Stimulated activated CD8-positive, alpha-beta memory T cell treated with anti-CD3 and anti-CD28 coated beads, Interleukin-15, amount 100 ng/mL, for 1 hour (primary cell): ENCODE measurements at places on chromosomes 2 and 18.

GRCh38 chr2:39405364-39405763 lies 31.7 kb downstream of the MAP4K3 start:
- no peak for DNase-seq

DNA sequence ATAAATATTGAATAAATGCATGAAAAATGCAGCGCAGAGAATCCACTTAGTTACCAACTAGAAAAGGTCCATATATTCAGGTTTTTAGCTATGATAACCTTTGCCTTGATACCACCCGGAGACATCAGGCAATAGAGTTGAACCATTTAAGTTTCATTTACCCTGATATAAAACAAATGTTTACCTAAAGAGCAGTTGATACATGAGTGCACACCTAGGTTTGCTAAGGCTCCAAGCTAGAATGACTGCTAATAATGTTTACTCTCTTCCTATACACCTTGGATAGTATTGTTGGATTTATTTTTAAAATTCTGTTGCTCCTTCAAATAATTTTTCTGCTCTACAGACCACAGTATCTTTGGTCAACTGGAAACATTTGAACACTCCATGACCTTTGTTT lies 1463.6 kb downstream of the LRP1B start:
- DNase-seq, result no peak

DNA sequence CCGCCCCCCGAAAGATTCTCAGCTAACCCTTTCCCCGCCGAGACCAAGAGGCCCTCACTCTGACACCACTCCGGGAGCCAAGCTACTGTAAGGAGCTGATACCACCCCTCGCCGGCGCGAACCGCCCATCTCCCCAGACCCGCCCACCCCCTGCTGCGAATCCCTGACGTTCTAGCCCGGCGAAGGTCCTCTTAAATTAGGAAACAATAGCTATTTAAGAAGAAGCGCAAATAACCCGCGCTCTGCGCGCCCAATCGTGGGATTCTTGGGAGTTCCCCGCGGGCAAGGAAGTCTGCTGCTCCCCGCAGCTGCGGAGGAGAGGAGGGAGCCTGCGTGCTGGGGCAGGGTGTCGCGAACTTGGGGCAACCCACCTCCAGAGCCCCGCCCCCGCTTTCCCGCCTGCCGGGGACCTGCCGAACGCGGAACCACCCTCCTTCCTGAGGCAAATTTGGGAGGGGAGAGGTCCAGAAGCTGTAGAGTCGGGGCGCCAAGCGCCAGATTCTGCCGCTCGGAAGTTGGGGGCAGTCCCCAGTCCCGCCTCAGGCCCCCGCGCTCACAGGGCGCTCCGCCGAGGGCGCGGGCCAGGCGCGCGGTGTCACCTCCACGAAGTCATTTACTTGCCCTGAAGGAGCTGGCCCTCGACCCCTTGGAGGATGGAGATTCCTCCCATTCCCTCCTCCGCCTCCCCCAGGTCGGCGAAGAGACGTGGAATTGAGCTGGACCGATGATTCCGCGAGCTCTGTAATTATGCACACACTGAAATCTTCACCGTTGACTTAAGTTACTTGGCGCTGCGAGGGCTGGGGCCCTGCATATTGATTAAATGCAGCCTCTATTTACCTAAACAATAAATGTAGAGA lies 8.4 kb upstream of the SP9 start:
- DNase-seq, result no peak

GRCh38 chr2:207469943-207470729 lies 59.6 kb upstream of the CREB1 start:
- DNase-seq, result no peak

DNA sequence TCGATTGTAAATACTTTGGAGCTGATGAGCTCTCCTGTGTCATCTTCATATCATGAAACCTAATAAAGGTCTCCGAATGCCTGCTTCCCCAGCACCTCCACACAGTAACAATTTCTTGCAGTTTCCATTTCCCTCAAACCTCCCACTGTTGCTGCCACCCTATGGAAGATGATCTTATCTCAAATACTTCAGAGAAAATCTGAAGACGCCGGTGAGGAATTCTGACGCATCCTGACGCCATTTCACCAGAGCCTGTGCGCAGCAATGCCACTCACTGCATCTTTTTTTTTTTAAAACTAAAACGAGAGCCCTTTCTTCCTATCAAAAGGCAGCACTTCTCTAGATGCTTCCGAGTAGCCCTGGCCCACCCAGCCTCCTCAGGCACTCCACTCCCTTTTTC lies 31.9 kb upstream of the GNAL start:
- DNase-seq, result no peak

GRCh38 chr2:136059036-136059472 lies 58.9 kb downstream of the CXCR4 start:
- DNase-seq, result no peak

DNA sequence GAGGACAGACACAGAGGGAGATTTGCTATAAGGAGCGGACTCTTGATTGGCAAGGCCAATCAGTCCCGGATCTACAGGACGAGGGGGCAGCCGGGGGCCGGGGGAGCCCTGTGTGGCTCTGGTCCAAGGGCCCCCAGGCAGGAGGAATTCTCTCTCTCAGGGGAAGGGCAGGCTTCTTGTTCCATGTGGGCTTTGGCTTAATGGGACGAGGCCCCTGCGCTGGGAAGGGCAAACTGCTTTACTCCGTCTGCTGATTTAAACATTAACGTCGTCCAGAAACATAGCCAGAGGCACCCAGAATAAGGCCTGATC lies 75.9 kb downstream of the TMEM18 start:
- no peak for DNase-seq

GRCh38 chr2:203678971-203679370 lies 27.5 kb upstream of the CD28 start:
- DNase-seq, result no peak

GRCh38 chr2:10289891-10290290 lies 12.8 kb upstream of the HPCAL1 start:
- no peak for DNase-seq

DNA sequence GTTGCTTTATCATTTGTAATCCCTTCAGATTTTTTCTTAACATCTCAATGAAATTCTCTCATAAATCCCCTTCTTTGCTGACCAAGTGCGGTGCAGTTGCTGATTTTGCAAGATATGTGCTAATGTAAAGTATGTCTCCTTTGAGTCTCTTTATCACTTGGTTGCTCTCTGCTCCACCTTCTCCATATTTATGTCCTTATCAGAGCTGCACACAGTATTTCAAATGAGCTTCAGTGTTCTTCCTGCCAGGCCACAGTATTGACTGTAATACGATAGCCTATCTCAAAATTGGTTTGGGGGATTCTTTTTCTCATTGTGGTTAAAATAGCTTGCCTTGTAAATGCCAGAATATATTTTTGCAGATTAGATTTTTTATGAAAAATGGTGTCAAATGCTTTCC lies 32.2 kb downstream of the MAIP1 start:
- DNase-seq, result no peak

DNA sequence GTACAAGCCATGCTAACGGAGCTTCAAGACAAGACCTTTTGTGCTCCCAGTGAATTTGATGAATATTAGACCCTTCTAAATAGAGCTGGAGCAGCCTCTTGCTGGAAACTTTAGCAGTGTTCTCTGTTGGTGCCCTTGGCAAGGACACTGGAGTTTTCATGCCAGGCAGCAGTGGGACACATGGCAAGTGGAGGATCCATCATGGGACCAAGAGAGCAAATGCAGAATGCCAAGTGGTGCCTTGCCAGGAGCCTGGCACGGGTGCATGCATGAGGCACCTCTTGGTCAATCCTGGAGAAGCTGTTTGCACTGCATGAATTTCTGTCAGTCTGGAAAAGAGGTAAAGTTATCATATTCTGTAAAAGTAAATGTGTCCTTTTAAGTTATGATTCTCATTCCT lies 59.1 kb downstream of the NETO1 start:
- no peak for DNase-seq

DNA sequence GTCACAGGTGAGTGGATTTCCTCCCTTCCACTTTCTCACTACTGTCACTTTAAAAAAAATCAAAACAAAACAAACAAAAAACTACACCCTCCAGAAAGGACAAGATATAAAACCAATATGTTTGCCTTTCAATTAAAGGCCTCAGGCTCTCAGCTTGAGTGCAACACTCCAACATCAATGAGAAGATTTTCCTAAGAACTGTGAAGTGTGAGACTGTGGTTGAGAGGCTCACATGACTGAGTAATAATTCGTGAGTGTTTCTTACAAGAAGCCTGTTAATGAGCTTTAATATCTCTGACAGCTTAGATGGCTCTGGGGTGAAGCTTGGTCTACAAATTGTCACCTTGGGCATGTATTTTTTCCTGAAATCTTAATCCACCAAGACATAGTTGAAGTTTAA lies 216.1 kb downstream of the ETAA1 start:
- no peak for DNase-seq

DNA sequence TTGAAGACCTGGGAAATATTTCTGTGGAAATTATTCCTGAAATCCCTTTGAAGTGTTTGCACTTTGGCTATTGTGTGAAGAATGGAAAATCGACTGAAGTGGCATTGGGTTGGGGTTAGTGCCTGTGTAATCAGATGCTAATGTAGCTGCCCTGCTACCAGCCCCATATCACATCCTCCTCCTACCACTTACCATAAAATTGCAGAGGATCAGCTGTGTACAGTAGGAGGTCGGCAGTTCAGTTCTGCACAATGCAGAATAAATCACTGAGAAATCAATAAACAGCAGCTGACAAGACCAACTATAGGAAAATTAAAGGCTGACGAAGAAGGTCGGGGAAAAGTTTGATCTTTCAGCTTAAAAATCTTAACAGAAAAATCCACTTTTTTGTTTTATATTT lies 440.9 kb downstream of the PTPRM start:
- no peak for DNase-seq

DNA sequence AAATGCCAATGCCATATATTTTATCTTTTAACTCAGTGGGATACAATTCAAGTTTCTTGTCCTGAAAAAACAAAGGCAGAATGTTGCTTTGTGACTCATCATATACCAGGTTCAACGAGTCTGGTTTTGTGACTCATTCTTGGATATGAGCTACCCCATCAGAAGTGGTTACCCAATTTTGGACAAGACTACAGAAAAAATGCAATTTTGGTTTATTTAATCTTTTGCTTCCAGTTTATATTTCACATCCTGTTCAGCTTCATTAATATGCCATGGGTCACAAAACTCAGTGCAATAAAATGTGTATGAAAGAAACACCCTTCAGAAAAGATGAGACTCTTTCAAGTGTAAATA lies 25.0 kb downstream of the FN1 start:
- no peak for DNase-seq

GRCh38 chr2:197433780-197434438 lies 919 bp downstream of the SF3B1 start:
- no peak for DNase-seq

GRCh38 chr2:130371723-130372054 lies 15.8 kb downstream of the PTPN18 start:
- no peak for DNase-seq

- no peak for DNase-seq
Measured at GRCh38 chr2:203574824-203575223, 39.7 kb upstream of the RAPH1 start.

DNA sequence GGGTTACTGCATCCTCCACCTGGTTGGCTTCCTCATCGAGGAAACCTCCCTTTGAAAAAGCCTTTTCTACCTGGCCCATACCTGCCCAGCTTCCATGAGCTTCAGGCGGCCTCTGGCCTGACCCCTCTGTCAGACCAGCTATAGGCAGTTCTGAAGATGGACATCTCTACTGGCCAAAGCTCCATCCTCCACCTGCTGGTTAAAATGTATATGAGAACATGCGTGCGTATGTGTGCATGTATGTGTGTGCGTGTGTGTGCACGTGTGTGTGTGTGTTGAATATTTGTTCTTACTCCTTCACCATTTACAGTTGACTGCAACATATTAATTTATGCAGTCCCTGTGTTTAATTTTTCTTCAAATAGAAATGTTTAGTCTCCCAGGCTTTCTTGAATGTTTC lies 642.4 kb upstream of the RAB6C start:
- no peak for DNase-seq

DNA sequence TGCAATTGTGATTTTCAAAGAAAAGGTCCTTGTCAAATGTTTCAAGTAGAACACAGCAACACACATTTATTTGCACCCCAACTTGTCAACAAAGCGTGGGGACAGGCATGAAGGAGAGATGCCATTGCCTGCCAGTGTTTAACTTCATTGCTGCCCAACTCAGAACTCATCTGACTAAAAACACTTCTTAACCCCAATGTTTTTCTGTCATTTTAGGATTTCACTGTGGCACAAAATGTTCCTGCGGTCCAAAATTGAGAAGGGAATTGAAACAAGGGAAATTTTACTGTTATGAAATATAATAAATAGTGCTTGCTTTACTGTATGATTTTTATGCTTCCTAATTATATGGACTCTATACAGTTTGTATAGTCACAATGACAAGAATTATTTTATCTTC lies 45.7 kb downstream of the PMAIP1 start:
- no peak for DNase-seq

GRCh38 chr18:60215432-60215831 lies 157.1 kb downstream of the MC4R start:
- DNase-seq, result no peak

DNA sequence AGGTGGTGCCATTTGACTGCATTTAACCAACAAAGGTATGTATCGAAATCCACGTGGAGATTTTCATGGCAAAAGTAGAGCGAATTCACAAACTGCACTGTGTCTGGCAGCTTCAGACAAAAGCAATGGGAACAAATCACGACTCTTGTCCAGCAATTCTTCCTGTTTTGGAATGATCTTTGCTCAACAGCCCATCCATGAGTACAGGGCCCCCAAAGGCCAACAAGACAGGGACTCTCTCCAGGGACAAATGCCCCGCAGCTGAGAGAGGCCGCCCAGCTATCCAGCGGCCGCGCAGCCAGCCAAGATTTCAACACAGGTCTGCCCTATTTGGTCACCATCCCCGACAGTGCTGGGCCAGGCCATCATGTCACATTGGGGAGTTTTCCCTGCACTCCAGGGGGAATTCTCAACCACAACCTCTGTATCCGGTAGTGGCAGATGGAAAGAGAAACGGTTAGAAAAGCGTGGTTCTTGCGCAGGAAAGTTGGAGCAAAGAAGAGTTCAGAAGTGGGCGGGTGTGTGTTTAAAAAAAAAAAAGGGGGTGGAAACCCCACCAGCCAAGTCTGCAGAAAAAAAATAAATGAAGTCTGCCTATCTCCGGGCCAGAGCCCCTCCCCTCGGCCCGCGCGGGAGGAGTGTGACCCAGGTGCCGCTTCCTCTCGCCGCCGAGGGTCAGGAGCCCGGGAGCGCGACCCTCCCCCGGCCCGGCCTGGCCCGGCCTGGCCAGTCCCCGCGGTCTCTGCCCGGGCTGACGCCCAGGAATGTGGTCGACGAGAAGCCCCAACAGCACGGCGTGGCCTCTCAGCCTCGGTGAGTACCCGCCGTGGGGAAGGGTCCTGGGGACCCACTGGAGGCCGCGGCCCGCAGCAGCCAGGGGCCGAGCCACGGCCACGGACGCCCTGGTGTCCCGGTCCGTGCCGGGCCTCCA lies at the start of gene GYPC:
GYPC (plus strand) TSS at position 659 of the 931 bp plus-strand sequence; CDS start at position 765, 106 bp downstream.
- no peak for DNase-seq

DNA sequence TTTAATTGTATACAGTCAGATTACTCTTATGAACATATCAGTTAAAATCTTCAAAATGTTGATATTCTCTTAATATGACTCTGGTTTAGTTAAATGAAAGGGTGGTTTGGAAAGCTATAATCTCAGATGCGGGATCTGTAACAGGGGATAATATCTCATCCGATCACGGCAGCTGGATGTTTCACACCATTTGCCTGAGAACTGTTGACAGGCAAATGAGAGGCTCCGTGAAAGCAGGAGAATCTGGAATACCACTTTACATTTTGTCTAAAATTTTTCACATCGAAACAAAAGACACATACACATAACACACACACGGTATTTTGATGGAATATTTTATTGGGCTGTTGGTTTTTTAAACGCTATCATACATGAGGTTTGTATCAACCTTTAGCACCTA lies 518.6 kb upstream of the SLC39A10 start:
- no peak for DNase-seq
